DMS79 (cell line): ENCODE measurements at places on chromosomes 7 and 10.

DNA sequence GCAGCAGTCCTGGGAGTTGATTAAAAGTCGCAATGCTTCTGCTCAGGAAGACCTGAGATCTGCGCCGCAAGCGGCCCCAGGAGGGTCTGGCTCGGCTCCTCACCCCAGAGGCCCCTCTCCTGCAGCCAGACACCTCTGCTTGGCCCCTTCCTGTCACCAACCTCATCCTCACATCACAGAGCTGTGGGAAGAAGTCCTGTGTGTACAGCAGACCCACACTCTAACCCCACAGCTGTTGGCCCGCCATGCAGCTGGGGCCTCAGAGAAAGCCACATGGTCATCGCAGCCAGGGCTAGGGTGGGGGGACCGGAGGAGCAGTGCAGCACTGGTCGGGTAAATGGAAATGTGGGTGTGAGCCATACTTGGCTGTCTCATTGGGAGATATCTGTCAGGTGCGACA, 97.7 kb downstream of the RGS10 start:
- no peak for DNase-seq

DNA sequence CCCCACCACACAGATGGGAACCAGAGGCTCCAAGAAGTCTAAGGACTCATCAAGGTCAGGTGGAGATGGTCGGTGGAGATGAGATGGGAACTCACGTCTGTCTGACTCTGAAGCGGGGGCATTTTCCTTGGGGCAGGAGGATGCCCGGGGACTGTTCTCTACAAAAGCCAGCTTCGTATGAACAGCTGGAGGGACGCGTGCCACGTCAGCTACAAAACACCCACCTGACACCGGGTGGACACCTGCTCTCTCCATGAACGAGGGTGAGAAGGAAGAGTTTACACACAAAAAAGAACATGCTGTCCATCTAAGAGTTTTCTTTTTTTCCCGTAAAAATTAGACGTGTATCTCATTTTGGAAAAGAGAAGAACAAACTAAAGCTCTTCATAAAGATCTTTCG, 47.7 kb downstream of the C10orf143 start:
- no peak for DNase-seq

GRCh38 chr7:27972276-27972675, 208.3 kb downstream of the JAZF1 start:
- no peak for DNase-seq

GRCh38 chr7:90540406-90540805, 55.7 kb upstream of the CDK14 start:
- DNase-seq = peak; percentile 17

GRCh38 chr10:63935705-63936104, 414.5 kb downstream of the REEP3 start:
- DNase-seq = no peak

GRCh38 chr7:111261496-111261895, 170.6 kb downstream of the LRRN3 start:
- DNase-seq = no peak

GRCh38 chr10:67788028-67788886, 49.7 kb downstream of the DNAJC12 start:
- DNase-seq = no peak

DNA sequence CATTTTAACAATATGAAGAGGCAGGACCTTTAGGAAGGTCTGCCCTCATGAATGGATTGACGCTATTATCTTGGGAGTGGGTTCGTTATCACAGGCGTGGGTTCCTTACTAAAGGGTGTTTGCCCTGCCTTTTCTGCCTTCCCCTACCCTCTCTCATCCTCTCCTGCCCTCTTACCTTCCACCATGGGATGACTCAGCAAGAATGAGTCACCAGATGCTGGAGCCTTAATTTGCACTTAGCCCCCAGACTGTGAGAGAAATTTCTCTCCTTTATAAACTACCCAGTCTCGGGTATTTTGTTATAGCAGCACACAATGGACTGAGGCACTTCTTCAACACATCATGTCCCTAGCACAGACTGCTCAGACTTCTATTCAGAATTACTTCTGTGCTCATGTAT, 31.4 kb upstream of the ZNF32 start:
- DNase-seq = no peak

DNA sequence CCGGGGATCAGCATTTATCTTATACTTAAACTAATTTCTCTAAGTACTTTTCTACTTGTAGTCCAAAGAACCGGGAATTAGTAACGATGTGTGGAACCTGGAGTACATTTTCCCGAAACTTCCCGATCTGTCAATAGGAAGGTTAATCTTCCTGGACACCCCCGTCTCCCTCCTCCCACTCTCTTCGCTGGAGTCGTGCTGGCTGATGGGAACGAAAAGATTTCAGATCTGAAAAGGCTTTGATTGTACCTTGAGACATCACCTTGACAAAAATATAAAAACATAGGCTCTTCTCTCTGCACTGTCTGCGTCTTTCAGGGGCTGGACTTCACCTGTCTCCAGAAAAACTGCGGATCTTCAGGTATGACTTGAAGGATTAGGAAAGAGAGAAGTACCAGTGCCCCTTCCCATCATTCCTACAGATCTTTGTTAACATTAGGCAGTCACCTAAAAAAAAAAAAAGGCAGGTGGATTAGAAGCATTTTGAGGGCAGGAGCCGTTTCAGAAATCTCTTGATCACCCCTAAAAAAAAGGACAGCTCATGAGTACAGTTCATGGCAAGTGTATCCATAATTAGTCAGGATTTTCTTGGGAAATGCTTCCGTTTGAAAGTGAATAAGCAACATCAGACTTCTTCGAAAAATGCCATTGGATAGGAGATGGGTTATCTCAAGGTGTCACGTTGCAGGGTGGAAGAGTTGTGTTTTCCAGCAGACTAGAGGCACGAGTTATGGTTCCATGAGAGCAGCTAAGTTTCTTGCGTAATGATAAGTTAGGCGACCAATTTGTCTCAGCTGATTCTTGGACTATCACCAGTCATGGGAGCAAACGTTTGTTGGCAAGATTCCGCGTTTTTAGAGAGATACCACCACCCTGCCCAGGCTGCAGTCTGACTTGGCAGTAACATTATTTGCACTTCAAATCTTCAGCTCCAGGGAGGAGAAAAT, 7.8 kb upstream of the BAMBI start:
- no peak for DNase-seq

DNA sequence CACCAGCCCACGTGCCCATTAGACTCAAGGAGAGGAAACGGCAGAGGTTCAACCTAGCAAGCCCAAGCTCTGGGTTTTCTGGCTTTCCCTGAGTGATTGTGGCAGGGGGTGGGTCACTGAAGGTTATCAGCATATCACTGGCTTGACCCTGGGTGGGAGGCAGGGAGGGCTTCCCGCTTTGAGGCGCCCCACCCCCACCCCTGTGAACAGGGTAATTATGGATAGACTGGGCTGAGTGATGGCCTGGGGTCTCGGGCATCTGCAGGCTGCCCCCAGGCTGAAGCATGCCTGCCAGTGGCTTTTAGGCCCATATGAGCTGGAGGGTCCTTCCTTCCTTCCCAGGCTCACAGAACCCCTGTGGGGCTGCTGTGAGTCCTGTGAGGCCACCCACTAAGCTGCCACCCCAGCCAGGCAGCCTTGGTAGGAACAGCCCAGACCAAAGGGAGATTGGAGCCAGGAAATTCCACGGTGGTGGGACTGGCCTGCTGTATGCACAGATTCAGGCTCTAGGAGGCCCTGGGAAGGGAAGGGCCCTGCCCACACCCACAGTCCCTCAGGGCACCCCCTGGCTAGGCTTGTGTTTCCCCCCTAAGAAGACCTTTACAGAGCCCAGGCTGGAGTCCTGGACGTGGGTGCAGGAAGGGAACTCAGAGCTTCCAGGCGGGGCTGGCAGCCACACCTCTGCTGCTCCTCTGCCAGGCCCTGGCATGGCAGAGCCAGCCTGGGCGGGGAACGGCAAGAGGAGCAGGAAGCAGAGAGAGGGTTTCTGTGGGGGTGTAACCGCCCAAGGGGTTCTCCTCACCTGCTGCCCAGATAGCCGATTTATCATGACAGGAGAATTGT, 33.1 kb downstream of the GPRIN2 start:
- DNase-seq = no peak

- DNase-seq = no peak
Observed at GRCh38 chr7:84181628-84182027, 13.0 kb downstream of the SEMA3A start.

GRCh38 chr7:101951757-101952156, 134.3 kb downstream of the CUX1 start:
- DNase-seq = no peak

- DNase-seq = no peak
Observed at GRCh38 chr10:104664205-104664604, 23.1 kb downstream of the SORCS3 start.

DNA sequence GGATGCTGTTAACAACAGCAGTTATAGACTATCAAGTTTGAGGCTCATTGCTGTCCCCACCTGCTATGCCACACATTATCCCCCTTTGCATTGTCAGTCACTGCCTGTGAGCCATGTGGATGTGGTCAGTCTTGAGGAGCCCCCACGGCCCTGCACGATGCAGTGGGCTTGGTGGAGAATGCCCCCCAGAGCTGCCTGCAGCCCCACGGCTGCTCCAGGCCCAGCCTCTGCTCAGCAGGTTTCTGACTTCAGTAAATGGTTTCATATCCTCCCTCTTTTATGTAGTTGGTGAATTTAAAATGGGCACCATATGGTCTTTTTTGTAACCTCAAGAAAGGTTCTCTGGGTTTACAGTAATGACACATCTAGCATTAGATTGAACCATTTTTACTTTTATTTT, 164.1 kb downstream of the EBF3 start:
- no peak for DNase-seq

- DNase-seq = no peak
Observed at GRCh38 chr10:17428351-17429097, 25.9 kb downstream of the ST8SIA6 start.

DNA sequence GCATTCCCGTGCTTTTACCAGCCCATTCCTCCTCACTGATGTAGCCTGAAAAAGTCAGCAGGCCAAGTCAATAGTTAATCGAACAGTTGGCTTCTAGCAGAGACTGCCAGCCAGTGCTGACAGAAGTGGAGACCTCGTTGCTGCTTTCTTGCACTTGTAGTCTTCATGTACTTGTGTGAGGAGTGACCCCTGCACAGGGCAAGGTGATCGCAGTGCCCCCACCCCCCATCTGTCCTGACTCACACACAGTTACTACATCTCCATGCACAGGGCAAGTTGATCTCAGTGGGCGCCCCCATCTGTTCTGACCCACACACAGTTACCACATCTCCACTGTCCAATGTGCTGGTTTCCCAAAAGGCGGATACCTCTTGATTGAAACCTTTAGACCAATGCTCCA, 34.2 kb downstream of the C10orf71 start:
- no peak for DNase-seq

DNA sequence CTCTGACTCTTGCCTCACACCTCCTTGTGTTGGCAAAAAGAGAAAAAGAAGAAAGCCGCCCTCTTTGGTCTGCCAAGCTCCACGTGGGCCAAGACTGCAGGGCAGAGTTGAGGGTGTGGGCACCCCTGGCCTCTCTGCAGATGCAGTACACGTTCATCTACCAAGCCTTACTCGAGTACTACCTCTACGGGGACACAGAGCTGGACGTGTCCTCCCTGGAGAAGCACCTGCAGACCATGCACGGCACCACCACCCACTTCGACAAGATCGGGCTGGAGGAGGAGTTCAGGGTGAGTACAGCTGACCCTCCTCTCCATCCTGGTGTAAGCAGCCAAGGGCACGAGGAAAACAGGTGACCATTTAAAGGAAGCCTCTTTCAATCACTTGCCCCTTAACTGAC, 56.1 kb downstream of the MKI67 start:
- DNase-seq = no peak

GRCh38 chr7:98643236-98643985, 26.3 kb downstream of the NPTX2 start:
- DNase-seq = no peak

- DNase-seq = no peak
Observed at GRCh38 chr7:68977385-68978055, 620.8 kb upstream of the AUTS2 start.

DNA sequence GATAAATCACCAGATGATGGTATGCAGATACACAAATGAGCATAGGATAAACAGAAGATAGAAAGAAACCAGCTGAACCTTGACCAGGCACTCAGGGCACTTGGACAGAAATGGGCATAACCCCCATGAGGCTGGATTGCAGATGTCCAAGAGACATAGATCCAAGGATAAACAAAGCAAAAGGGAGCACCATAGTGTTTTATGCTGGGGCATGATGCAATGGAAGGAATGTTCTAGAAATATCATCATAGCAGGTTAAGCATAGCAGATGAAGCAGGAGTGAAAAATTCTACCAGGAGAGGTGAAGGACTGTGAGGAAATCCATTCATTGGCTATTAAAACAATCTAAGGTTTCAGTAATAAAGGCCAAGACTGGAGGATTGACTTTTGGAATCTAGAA, 70.5 kb upstream of the TES start:
- DNase-seq = no peak
